ENCODE measurements at places on chromosomes 6 and 20. TPM values are rescaled to one million over a fixed set of nuclear protein-coding genes. Genes with fewer than 3 reads are reported as not detected.

The PEX3 gene
- total RNA-seq: 20.8 TPM

The SEL1L2 gene
- not detected for total RNA-seq

The SDC4 gene
- 78.1 TPM for total RNA-seq

The STMND1 gene
- not detected for total RNA-seq

The NKX2-2 gene
- under 0.01 TPM for total RNA-seq

Data from bronchial smooth muscle cell (primary cell).